Memory B cell (primary cell): ENCODE measurements at places on chromosomes 1 and 21.

GRCh38 chr1:30684259-30684658, 39.1 kb downstream of the MATN1 start:
- DNase-seq = no peak

DNA sequence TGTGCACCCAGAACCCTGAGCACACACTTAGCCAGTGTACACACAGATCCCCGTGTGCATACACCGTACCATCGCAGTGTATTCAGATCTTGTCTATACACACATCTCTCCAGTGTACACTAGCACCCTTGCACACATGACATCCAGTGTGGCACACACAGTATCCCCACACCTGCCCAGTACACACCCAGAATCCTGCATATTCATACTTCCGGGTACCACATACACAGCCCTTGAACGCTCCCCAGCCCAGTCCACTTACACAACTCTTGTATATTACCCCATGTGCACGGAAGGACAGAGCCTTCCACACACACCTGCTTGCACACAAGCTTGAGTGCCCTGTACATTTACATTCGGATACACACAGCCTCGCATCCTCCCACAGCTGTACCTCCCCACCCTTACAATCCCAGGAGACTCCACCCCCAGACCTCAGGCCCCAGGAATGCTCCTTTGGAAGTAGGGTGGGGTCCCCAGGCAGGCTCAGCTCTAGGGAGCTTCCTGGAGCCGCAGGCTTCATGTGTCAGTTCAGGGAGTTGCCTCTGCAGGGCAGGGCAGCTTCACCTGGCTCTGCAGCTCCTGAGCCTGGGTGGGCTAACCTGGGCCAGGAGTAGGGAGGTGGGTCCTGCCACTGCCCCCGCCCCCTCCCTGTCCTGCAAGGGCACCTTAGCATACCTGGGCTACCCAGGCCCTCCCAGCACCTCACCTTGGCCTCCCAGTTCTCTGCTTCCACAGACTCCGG, 46.2 kb downstream of the AHDC1 start:
- no peak for DNase-seq

GRCh38 chr21:36985751-36986594, 19.5 kb upstream of the HLCS start:
- no peak for DNase-seq

- DNase-seq = no peak
These were observed 1.0 kb downstream of the PRDX6 start for GRCh38 chr1:173478094-173478674.

DNA sequence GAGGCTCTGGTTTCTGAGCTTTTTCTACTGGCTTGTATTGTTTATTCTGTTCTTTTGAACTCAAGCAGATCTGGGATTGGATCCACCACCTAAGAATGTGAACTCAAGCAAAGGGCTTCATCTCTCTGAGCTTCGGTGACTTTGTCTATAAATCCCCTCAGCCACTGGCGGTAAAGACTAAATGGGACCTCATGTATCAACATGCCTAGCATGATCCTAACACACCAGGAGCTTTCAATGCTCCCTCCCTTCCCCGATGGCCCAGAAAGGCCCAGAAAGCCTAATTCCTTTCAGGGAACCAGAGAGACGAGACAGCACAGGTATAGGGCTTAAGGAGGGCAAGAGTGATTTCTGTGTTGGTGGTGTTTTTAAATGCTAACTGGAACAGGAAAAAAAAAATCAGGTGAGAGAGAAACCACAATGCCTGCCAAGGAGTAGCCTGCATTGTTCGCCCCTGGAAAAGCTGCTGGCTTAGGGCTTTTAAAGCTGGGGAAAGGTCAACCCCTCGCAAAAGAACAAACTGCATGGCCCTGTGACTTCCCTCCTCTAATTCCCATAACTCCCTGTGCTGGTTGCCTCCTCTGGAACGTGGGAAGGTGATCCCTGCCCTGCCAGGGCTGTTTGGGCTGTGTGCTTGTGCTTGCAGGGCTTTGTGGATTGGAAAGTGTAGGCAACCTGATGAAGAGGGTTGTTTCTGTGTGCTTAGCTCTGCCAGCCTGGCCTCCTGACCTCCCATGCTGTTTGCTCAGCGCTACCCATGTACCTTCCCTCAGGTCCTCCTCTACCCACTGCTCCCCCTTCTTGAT, 147.0 kb downstream of the PLPP3 start:
- no peak for DNase-seq

DNA sequence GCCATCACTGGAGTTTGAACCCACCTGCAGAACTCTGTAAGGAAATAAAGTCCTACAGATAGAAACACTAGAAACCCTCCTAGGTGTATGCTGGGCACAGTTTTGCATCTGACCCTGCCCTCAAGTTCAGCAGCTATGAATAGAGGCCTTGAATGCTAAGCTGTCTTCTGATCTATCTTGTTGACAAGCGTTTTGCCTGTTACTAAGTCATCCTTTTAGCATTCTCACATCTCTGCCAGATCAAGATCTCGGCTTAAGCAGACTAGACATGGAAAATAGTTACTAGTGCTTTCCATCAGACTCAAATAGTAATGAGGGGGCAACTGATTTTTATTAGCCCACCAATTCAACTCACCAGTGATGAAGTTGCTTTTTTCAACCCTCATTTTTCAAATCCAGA, 10.5 kb downstream of the TBX15 start:
- DNase-seq = no peak

DNA sequence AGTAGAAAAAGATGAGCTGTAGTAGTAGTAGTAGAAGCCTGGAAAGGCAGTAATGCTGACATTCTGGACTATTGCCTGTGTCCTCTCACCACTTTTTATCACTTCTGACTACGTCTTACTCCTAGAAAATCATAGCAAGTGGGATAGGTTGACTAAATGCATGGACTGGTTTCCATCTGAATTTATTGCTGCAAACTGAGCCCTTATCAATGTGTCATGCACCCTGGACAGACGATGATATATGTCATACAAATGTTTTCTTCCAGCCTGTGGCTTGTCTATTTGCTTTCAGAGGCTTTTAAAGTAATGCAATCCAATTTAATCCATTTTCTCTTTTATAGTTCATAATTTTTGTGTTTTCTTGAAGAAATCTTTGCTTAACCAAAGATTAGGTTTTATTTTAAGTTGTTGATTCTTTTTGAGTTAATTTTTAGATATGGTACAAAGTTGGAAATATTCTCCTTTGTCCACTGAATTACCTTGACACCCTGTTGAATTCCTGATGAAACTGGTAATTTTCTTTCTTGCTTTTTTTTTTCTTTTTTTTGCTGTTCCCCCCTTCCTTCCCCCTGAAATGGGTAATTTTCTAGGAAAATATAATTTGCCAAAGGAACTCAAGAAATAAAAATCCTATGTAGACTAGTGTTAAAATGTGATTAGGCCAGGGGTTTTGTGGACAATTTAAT, 47.1 kb downstream of the PHACTR4 start:
- no peak for DNase-seq

DNA sequence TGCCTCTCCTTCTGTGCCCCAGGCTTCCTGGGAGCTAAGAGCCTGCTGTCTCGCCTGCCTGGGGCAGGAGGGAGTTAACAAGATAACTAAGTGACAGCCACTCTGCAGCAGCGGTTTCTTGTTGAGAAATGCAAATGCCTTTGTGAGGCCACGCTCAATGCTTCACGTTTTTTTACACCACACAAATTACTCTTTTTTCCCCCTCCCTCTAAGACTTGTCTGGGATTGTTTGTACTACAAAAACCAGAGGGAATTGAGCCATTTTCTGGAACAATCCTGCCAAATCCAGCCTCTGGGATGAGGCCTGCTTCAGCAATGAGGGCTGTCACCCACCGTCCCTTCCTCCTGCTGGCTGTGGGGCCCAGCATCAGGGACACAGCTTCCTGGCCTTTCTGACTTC, 119.6 kb downstream of the ACTL8 start:
- DNase-seq = no peak

DNA sequence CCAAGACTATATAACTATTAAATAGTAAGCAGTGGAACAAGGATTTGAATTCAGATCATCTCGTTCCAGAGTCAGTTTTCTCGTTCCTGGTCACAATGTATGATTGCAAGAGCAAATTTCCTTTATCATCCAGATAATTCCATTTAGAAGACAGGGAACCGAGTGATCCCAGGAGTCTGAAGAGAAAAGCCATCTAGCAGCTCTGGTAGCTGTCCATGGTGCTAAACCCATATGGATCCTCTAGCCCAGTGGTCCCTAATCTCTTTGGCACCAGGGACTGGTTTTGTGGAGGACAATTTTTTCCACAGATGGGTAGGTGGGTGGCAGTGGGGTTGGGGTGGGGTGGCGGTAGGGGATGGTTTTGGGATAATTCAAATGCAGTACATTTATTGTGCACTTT, 229.4 kb downstream of the PTPRU start:
- no peak for DNase-seq

- no peak for DNase-seq
These were observed 611.2 kb upstream of the PLXNA2 start for GRCh38 chr1:208855403-208855802.

- no peak for DNase-seq
These were observed 28.3 kb upstream of the RAB3GAP2 start for GRCh38 chr1:220300442-220301121.
